ENCODE measurements at places on chromosomes 3 and 15.

- DNase-seq = no peak
Observed at GRCh38 chr3:181384970-181385369, 326.8 kb upstream of the SOX2 start.

DNA sequence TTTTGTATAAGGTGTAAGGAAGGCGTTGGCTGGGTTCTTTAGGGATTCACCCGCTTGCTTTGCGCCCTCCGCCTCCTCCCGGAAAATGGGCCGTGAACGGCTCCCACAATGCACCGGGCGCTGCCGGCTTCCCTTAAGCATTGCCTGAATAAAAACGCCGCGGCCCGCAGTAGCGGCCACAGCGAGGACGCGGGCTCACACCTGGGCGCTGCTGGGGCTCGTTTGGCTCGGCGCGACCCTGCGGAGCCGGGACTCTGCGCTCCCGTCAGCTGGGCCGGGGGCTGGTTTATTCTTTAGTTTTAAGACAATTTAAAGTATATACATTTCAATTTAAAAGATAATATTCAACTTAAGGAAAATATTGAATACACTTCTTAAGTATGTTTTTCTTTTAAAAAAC lies 343.5 kb upstream of the RGMA start:
- no peak for DNase-seq

- no peak for DNase-seq
Observed at GRCh38 chr15:41948490-41948889, 23.9 kb downstream of the EHD4 start.

- no peak for DNase-seq
Observed at GRCh38 chr15:33722005-33722672, 246.2 kb upstream of the CHRM5 start.

DNA sequence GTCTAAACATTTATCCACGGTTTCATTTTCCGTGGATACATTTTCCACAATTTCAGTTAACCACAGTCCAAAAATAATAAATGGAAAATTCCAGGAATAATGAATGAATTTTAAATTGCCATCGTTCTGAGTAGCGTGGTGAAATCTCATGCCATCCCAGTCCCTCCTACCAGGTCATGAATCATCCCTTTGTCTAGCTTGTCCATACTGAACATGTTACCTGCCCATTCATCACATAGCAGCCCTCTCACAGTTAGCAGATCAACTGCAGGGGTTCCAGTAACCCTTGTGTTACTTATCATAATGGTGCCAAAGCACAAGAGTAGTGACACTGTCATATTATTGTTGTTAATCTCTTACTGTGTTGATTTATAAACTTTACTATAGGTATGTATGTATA lies 124.5 kb downstream of the GSK3B start:
- no peak for DNase-seq

GRCh38 chr3:4898454-4899313 lies 80.6 kb upstream of the BHLHE40 start:
- DNase-seq = no peak

GRCh38 chr15:40047415-40048210 lies 8.6 kb upstream of the SRP14 start:
- DNase-seq = peak; percentile 64

GRCh38 chr3:116399701-116400226 lies 45.5 kb downstream of the LSAMP start:
- DNase-seq = no peak

- peak; percentile 1 for DNase-seq
Observed at GRCh38 chr3:58307639-58308215, 1.4 kb downstream of the HTD2 start.

GRCh38 chr15:64858021-64858575 lies 16.4 kb downstream of the PLEKHO2 start:
- DNase-seq = no peak

- DNase-seq = no peak
Observed at GRCh38 chr15:68561171-68561900, 17.5 kb upstream of the CORO2B start.

DNA sequence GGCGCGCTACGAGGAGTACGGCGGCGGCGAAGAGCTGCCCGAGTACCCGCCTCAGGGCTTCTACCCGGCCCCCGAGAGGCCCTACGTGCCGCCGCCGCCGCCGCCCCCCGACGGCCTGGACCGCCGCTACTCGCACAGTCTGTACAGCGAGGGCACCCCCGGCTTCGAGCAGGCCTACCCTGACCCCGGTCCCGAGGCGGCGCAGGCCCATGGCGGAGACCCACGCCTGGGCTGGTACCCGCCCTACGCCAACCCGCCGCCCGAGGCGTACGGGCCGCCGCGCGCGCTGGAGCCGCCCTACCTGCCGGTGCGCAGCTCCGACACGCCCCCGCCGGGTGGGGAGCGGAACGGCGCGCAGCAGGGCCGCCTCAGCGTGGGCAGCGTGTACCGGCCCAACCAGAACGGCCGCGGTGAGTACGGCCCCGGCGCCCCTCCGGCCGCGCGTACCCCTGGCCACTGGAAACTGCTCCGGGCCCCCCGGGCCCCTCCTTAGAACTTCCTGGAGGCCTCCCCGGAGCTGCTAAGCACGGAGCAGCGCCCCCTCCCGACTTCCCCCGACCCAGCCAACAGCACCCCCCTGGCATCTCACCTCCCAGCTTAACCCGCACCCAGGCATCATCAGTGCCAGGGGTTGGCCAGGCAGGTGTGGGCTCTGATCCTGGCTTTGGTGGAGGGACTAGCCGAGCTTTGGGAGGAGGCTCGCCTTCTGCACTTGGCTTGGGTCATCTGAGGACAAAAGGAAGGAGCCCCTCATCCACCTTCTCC lies 1.4 kb downstream of the LOXL1 start:
- peak; percentile 74 for DNase-seq

- DNase-seq = peak; percentile 74
Observed at GRCh38 chr3:122258757-122259371, 66.2 kb upstream of the CSTA start.

DNA sequence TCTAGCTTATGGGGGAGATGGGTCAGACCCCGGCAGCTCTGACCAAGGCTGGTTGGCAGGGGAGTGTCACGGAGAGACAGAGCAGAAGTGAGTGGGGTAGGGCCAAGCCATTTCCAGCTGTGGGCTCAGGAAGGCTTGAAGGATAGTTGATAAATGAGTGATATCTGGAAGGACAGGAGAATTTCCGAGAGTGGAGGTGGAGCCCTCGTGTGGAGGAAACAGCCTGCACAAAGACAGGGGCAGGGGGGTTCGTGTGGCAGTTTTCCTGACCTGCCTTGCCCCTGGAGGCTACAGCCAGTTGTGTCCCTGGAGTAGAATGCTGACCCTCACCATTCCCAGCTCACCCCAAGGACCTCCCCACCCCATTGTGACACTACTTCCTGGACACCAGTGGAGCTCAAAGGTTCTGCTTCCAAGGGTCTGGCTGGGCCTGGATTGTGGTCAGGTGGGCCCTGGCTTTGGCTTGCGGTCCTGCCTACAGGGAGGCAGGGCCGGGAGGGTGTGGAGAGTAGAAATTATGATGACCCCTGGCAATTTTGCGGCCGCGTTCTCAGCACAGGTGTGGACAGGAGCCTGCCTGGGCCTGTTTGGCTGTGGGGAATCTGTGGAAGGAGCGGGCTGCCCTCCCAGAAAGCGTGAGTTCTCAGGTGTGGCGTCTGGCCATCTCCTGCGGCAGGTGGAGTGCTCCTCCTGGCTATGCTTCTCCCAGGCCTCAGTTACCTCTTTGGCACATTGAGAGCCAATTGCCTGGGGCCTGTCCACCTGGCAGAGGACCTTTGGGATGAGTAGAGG lies at the start of gene SLC22A14:
TSS of gene SLC22A14 (plus strand) at position 400 of the 792 bp plus-strand sequence. CDS start 23,733 bp downstream, outside the sequence.
- no peak for DNase-seq

DNA sequence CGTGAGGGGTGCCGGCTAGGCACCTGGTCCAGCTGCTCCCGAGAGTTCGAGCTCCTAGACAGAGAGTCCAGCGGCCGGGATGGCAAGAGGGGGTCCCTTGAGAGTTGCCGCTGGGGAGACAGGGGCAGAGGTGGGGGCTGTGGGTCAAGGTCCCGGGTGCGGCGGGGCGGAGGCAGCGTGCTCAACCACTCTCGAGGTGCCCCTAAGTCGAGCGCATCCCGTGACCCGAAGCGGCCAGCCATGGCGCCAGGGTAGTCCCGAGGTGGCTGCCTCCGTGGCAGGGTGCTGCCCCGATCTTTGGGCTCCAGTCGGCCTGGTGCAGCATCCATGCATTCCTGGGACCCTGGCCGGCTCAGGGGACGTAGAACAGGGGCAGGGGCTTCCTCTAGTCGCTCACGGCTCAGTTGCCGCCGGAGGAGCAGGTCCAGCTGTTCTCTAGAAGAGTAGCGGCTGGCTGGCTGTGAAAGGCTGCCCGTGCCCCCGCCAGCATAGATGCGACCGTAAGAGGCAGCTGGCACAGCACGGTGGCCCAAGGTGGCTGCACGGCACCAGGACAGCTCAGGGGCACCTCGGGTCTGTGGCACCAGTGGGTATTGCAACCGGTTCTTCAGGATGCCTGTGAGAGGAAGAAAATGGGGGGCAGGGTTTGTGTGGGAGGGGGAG lies 4.8 kb upstream of the SLC26A6 start:
- no peak for DNase-seq

DNA sequence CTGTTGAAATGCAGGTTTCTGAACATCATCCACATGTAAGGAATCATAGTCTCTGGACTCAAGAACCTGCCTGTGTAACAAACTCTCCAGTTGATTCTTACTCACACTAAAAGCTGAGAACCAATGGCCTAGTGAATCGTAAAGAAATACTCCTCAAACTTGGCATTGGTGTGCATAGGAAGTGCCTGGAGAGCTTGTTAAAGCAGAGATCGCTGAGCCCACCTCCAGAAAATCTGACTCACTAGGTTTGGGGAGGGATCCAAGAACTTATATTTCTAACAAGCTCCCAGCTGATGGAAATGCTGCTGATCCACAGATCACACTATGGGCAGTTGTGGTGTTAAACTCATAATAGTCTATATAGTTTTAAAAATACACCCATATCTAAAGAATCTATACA lies 55.8 kb upstream of the LMCD1 start:
- DNase-seq = no peak

- DNase-seq = no peak
Observed at GRCh38 chr3:72587282-72587681, 261.0 kb downstream of the SHQ1 start.

- DNase-seq = no peak
Observed at GRCh38 chr3:43081796-43082195, 24.1 kb downstream of the POMGNT2 start.

DNA sequence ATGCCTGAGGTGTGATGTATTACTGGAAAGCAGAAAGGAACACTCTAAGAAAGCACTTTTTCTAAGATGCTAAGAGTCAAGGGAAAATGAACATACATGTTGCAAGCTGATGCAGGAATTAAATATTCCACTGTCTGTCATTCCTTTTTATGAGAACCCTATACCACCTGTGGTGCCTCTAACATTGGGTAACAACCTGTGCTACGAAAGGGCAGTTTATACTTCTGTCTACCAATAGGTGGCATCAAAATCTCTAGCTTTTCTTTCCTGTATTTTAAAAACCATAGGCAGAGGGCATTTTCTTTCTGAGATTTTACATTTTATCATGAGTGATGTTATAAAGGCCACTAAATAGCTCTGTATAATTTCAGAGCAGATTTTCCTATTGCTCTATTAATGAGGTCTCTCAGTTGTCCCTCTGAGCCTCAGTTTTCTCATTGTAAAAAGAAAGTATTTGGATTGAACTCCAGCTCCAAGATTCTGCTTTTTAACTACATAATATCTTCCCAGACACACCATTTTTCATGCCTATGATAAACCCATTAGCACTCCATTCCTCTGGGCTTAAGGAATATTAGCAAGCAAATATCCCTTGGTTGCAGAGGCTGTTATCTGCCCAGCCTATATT lies 3.5 kb upstream of the CPNE4 start:
- peak; percentile 13 for DNase-seq

GRCh38 chr15:66130496-66131034 lies 123.0 kb downstream of the MEGF11 start:
- DNase-seq = no peak

DNA sequence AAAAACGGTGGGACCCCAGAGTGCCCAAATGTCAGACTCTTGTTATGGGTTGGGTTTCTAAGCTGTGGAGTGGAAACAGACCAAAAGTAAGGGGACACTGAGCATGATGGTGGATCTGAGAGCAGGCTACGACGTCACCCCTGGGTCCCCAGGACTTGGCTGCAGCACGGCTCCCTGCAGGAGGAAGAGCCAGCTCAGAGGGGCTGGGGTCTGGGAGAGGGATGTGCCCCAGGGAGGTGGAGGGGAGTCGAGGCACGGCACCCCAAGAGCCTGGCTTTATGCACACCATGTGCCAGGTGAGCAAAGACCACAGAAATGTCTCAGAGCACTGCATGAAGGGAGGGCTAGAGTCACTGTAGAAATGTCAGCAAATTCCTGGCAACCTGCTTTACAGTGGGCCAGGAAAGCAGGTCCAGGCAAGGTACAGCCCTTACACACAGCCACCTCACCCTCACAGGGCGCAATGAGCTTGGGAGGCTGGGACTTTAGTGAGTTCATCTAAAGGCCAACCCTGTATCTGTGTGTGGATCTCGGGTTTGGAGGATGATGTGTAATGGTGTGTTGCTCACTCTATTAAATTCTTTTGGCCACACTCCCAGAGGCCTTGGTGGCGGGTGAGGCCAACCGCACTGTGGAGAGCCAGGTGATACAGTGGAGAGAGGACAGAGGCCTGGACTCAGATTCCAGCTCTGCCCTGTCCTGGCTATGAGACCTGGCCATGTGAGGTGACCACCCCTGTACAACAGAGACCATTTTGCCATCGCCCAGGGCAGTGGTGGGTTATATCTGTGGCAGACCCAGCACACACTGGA lies 14.1 kb downstream of the CTSH start:
- no peak for DNase-seq

- DNase-seq = no peak
Observed at GRCh38 chr15:31272558-31273257, 53.9 kb upstream of the KLF13 start.

- DNase-seq = no peak
Observed at GRCh38 chr3:46512191-46512749, 14.5 kb downstream of the RTP3 start.

DNA sequence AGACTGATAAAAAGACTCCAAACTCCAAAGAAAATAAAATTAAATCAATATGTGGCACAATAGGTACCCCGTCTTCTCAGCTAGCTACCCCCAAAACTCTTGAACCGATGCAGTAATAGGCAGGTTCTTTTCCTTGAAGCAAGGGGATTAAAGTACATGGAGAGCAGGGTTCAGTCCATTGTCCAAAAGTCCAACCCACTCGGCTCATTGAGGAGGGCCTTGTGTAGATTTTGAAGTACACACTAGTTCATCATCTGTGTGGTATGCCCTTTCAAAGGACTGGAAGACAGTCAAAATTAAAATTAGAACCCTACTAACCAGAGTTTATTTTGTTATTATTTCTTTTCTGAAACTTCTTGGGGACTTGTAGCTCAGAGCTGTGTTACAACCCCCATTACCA lies 23.3 kb downstream of the TF start:
- no peak for DNase-seq

- DNase-seq = no peak
Observed at GRCh38 chr3:129065720-129066073, 5.1 kb downstream of the GP9 start.

DNA sequence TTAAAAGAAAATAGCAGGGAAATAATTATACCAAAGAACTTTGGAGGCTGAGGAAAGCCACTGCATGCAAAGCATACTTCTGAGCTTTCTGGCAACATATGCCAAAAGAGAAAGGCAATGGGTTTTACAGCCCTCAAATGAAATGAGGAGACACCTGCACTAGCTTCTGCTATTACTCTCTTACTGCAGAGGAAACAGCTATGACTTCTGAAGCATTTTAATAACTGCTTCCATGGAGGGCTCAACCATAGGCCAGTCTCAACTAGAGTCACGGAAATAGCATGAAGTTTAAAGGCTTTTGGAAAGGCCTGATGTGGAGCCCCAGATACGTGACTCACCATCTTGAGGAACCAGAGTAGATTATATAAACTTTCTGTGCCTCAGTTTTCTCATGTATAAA lies 114.8 kb downstream of the OXNAD1 start:
- DNase-seq = no peak

- DNase-seq = peak; percentile 90
Observed at GRCh38 chr15:91553196-91553854, 300.2 kb upstream of the SLCO3A1 start.

Data from NCI-H345 (cell line).